ENCODE measurements at places on chromosomes 11 and 22. TPM values are rescaled to one million over a fixed set of nuclear protein-coding genes. Genes with fewer than 3 reads are reported as not detected.

DNA sequence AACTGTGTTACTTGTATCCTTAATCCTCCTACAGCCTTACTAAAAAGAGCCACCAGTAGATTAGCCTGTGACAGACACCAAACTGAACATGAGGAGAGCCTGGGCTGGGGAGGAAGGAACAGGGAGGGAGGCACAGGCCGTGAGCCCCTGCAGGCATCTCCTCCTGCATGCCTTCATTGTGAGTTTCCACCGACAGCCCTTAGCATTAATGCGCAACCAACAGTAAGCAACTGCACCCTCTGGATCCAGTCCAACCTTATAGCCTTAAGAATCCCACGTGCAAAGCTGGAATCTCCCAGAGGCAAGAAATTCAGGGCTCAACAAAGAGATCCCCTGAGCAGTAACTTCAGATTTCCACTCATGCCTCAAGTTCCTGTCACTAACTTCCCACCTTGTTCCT lies 84.6 kb downstream of the ETS1 start:
- DNase-seq: peak; percentile 90

ESAM gene
- total RNA-seq: 0.19 TPM

GRCh38 chr22:21055880-21056319 lies 10.2 kb downstream of the LRRC74B start:
- DNase-seq: no peak

DNA sequence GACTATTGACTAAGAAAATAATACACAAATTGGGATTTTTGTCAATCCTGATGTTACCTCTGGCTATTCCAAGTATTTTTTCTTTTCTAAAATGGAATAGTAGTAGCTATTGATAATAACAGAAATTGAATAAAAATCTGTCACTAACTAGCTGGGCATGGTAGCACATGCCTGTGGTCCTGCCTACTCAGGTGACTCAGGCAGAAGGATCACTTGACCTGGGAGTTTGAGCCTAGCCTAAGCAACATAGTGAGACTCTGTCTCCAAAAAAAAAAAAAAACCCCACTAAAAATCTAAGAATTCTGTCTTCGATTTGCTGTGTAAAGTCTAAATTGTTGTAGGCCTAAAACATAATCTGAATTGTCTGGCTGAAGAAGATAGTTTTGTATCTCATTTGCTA lies 42.2 kb downstream of the FAM118A start:
- DNase-seq: peak; percentile 6

DNA sequence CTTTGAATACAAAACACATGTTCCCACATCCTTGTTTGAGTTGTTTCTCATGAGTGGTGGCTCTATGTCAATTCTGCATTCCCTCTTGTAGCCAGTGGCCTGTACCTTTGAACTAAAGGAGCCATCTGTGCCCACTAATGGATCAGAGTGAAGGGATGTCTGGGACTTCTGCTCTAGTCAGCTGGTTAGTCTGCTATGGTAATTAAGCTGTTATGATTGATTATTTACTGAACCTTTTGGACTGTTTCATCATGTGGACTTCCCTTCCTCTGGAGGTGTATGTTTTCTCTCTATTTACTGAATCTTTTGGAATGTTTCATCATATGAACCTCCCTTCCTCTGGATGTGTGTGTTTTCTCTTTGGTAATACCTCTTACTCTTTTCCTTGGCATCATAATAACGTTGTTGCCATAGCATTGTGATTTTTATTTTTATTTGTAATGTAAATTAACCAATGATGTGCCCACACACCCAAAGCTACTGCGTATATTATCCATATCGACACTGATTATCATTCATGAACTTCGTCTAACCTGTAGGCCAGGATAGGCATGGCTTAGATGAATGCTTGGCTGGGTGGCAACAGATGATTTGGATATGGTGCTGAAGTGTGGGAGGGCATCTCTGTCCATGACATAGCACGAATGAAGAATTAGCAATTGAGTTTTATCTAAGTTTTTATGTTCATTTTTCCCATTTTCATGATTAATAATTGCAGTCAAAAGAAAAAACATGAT lies 112.3 kb upstream of the SORL1-AS1 start:
- no peak for DNase-seq

DNA sequence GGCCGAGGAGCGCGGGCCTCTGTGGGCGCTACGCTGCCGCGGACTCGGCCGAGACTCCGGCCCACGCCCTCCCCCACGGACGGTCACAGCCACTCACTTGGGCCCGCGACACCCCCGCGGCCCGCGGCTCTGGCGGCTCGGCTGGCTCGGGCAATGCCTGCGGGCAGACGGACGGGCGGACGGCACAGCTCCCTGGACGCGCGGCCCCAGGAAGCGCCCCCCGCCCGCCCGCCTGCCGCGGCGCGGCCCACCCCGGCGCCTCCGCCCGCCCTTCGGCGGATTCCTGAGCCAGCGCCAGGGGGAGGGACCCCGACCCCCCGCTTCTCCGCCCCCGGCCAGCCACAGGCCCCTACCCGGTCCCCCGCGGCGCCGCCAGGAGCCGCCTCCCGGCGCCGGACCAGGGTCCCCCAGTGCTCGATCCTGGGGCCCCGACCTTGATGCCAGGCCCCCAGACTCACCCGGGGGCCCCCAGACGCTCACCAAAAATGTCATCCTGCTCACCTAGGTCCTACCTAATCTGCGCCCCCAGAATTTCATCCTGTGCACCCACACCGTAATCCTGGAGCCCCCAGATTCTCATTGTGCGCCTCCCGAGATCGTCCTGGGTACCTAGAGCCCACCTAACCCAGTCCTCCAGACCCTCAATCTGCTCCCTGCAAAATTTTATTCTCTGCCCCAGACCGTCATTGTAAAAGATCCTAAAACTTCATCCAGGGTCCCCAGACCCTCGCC lies at the start of gene EFEMP2:
Gene EFEMP2 (minus strand): TSS at position 215 of the 732 bp plus-strand sequence. CDS start 446 bp downstream, outside the sequence.
- DNase-seq: no peak

DNA sequence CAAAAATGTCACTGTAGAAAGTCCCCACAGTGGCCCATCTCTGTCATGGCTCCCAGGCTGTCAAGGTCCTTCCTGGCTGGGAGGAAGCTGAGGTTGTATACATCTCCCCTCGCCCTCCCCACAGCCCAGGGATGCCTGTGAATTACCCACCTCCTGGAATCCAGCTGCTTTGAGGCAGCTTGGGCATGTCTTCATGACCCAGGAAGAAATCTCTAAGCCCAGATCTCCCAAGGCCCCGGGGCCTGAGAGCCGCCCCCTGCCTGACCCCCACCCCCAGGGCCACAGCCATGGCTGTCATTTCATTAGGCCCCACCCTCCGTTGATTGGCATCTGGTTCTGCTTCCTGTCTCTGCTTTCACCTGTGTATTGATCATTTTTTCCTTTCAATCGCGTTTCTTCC lies 207.5 kb downstream of the TBC1D22A start:
- no peak for DNase-seq

PDHX gene
- total RNA-seq: 35.9 TPM

DNA sequence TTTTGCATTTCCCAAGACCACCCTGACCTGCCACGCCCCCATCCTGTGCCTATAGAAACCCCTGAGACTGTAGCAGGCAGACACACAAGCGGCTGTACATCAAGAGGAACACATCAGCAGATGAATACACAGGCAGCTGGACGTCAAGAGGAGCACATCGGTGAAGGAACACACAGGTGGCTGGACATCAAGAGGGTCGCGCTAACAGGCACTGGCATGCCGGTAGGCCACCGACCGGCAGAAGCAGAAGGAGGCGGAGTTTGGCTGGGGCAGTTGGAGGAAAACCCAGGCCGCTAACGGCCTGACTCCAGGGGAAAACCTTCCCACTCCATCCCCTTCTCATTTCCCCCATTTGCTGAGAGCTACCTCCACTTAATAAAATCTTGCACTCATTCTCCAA lies 5.4 kb upstream of the IPO7 start:
- no peak for DNase-seq

- no peak for DNase-seq
Measured at GRCh38 chr11:93831343-93832127, 18.9 kb downstream of the VSTM5 start.

GRCh38 chr11:86138958-86139357 lies 70.1 kb upstream of the PICALM start:
- DNase-seq: peak; percentile 49

GRCh38 chr11:109648804-109649203 lies 226.8 kb downstream of the C11orf87 start:
- DNase-seq: no peak

DNA sequence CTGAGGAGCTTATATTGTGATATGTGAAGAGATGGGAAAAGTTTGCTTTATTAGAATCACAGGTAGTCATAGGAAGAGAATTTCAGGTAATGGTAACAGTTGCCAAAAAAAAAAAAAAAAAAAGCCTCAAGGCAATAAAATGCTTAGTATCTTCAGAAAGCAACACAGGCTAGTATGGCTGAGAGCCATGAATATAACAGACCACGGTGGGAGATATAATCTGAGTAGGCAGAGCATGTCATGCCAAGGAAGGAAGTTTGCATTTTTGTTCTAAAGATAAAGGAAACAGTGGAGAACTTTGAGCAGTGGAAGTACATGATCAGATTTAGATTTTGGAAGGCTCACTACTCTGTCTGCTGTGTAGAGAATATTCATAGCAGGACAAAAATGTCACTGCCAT lies 211.4 kb downstream of the ETS1 start:
- DNase-seq: no peak

DNA sequence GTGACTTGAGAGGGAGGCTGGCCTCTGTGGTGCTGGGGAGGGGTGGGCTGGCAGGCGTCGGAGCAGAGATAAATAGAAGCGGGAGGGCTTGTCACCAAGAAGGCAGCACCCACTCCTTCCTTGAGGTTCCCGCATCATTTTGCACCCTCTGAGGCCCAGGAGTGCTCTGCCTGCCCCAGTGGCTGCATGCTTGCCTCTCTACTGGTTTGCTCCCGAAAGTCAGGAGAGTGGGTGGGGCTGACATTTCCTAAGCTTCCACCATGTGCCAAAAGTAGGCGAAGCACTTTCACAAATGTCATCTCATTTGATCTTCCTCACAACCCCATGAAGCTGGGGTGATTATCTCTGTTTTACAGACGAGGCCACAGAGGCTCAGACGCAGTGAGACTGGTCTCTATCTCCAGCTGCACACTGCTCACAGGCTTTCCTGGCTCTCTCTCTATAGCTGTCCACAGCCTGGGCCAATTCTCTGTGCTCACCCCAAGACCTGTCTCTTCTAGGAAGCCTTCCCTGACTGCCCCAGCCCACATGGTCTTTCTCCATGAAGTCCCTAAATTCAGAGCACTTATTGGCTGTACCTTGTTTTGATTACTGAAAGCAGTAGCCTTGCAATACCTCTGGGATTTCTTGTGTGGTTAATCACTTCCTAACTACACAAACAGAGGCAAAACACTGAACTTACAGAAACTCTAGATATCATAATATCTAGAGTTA lies 2.6 kb upstream of the UCP3 start:
- DNase-seq: no peak

- DNase-seq: no peak
Measured at GRCh38 chr11:8071616-8072581, 9.1 kb upstream of the TUB start.

DNA sequence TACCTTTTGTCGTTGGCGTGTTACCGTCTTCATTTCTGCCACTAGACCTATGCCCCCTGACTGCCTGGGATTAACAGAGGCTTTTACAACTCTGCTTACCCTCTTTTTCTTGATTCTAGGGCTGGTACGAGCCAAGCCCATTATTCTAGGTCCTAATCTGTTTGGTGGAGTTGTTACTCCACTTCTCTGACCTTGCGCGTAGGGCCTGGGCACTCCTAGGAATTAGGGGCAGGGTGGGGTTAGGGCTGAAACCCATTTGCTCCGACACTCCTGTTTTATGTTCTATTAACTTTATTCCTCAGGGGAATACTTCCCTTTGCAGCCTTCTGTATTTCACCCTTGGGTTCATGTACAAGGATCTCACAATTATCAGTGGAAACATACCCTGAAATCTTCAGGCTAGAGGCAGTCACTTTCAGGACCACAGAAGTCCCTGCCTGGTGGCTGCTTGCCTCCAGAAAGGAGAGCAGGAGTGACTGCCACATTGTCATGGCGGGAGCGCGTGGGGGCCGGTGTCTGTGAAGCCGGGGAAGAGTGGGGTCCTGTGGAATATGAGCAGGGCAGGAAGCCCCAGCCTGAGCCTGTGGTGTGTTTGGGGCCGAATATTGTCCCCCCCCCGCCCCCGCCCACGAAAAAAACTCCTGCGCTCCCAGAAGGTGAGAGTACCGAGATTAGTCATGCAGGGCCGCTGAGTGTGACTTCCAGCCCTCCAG lies 731 bp upstream of the SLC37A2 start:
- no peak for DNase-seq

DNA sequence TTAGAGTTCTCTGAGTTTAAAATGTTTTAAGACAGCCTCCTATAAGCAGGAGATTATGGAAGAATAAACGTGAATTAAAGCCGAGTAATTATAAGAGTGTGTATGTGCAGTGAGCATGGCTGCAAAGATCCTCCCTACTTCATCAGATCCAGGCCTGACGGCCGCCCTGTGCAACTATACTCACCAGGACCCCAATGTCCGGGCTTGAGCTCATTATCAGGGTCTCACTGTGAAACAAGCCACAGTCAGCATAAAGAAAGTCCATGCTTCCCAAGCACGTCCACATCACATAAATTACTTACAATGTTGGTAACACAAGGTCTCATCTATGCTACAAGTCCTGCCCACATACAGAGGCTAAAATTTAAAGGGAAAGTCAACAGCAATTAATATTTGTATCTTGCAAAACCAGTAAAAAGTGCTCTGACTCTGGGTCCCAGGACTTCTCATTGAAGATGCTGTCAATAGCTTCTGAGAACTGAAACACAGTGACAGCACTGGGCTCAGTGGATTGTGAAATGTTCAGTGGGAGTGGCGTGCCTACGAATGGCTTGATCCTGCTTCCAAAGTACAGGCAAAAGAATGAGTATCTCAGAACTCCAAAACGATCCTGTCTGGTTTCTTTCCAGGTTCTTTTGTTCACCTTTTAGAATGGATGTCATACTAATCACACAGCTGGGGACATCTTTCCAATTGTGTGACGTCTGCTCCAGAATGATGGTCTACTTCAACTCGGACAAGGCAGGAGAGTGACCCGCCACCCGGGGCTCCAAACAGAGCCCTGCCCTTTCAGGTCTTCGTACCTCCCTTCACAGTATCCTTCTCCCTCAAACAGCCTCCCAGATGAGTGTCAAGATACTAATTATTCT lies 72.1 kb upstream of the ARFGAP3 start:
- no peak for DNase-seq

DNA sequence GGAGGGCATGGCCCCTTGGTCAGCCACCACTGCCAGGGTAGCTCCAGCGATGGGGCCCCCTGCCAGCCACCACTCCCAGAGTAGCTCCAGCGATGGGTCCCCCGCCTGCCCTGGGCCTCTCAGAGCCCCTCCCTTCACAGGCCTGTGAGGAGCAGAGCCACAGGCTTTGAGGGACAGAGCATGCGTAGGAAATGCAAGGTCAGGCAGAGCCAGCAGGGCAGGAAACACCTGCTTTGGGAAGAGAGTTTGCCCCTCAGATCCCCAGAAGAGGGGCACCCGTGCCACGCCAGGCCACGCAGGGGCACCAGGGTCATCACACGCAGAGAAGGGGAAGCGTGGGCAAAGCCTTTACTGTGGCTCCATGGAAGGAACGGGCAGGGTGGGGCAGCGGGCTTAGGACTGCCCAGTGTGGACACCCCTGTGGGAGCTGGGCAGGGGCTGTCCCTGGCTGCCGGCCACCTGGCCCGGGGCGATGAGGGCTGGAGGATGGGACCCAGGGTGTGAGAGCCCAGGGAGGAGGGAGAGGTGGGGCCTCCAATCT lies 477.8 kb downstream of the BRD1 start:
- no peak for DNase-seq

OR6T1 gene
- not detected for total RNA-seq

GRCh38 chr11:19243143-19243542 lies 2.4 kb upstream of the E2F8 start:
- no peak for DNase-seq

All from MCF 10A (cell line).